ENCODE measurements at places on chromosomes 13 and 19. TPM values are rescaled to one million over a fixed set of nuclear protein-coding genes. Genes with fewer than 3 reads are reported as not detected.

DNA sequence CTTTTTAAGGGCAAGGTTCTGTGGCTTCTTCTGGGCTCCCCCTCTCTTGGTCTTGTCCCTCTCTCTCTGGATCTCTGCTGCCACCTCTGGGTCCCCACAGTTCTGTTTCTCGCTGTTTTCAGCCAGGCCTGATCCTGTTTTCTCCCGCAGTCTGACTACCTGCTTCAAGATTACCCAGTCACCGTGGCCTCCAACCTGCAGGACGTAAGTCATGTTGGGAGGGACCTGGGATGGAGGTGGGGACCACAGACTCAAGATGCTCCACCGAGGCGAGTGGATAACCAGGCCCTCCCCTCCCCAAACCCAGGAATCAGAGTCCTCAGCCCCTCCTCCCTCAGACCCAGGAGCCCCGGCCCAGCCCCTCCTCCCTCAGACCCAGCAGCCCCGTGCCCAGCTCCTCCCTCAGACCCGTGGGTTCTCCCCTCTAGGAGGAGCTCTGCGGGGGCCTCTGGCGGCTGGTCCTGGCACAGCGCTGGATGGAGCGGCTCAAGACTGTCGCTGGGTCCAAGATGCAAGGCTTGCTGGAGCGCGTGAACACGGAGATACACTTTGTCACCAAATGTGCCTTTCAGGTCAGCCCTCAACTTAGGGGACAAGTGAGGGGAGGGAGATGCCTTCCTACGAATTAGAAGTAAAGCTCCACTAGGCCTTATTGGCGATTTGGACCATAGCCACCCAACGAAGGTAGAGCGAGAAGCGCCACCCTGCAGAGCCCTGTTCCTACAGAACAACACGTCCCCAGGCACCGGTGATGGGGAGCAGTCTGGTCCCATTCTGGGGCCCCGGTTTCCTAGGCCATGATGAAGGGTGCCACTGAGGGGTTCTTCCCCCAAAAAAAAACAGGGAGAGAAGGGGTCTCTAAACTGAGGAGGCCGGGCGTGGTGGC lies 2.2 kb downstream of the FLT3LG start:
- peak; percentile 75 for DNase-seq

DNA sequence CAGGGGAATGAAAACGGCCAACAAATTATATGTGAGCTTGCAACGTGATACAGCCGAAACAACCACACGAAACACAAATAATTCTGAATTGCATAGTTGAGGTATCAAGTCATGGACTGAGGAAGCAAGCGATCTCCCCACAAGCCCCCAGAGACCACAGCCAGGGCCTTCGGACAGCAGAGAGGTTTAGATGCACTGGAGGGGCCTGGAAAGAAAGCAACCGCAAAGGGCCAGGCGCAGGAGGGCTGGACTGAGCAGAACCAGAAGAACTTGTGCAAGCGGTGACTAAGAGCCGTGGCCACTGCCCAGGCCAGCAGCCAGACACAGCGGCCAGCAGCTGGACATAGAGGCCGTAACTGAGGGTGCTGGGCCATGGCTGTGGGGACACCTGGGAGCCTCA lies 131.4 kb downstream of the TNFRSF19 start:
- no peak for DNase-seq

DNA sequence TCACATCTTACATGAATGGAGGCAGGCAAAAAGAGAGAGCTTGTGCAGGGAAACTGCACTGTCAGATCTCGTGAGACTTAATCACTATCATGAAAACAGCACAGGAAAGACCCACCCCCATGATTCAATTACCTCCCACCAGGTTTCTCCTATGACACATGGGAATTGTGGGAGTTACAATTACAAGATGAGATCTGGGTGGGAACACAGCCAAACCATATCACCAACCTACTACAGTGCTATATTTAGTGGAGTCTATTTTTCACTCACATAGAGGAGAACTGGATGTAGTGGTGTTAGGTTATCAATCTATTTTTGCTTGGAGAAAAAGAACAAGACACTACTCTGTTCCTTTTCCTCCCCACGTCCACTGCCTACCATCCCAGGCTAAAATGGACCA lies 276.6 kb downstream of the KCTD12 start:
- no peak for DNase-seq

FPR2 gene
- polyA plus RNA-seq: 0.15 TPM

DNA sequence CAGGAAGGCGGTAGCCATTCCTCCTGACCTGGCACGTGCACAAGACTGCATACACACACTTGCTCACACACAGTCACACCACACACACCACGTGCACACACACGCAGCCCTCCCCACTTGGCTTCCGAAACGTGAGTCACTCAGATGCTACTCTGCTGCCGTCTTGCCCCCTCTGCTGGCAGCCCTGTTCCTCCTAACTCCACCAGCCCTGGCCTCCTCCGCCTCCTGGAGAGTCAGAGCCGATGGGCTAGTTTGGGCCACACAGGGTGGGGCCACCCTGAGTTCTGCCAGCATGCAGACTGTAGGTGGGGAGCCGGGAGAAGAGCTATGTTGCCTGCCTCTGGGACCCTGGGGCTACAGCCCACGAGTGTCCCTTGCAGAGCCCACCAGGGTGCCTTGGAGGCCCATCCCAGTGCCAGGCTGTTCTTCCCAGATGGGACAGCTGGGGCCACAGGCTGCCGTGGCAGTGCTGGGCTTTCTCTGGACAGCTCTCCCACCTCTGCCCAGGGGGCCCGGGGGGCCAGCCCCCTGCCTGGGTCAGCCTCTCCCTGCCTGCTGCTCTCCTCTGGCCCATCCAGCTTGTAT lies 12.1 kb downstream of the PIN1 start:
- DNase-seq: no peak

- DNase-seq: no peak
Observed at GRCh38 chr19:35153701-35154524, 622 bp upstream of the FXYD5 start.

DNA sequence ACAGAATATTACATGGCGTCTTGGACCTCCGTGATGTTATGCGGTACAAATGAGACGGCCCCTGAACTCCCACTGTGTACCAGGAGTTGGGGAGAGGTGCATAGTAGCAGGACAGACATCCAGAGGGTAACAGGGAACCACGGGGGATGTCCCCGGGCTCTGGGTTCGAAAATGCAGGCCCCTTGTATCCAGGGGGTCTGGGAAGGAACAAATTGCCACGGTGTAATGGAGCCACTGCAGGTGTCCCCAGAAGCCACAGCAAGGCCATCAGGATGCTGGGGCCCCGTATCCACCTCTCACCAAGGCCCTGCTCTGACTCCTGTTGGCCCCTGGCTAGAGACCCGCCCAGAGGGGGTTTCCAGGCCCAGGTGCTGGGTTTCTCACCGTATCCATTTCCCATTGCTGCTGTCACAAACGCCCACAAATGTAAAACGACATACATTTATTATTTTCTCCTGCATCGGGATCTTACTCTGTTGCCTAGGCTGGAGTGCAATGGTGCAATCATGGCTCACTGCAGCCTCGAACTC lies 77.8 kb downstream of the INSR start:
- DNase-seq: no peak

KLK1 gene
- polyA plus RNA-seq: 1.7 TPM

GRCh38 chr13:39779337-39780265 lies 124.1 kb downstream of the COG6 start:
- no peak for DNase-seq

- peak; percentile 42 for DNase-seq
Observed at GRCh38 chr19:2461751-2462634, 5.2 kb upstream of the LMNB2 start.

PCP2 gene
- 2.1 TPM for polyA plus RNA-seq

All from renal pelvis (tissue), 12 donors.